ENCODE measurements at places on chromosomes 5 and 9. TPM values are rescaled to one million over a fixed set of nuclear protein-coding genes. Genes with fewer than 3 reads are reported as not detected.
A peak's percentile ranks its signal among the peaks of the same experiment; 100 is the strongest.

GRCh38 chr9:133727277-133727875 is 10.8 kb downstream of the SARDH start:
- H3K4me1 ChIP-seq, result no peaks in the 10 kb centered on the region
- H3K27ac ChIP-seq, result no peak overlapping the region
- H3K27me3 ChIP-seq, result no peaks in the 10 kb centered on the region
- H3K4me3 ChIP-seq, result no peak overlapping the region
- no peaks in the 10 kb centered on the region for H3K36me3 ChIP-seq

DNA sequence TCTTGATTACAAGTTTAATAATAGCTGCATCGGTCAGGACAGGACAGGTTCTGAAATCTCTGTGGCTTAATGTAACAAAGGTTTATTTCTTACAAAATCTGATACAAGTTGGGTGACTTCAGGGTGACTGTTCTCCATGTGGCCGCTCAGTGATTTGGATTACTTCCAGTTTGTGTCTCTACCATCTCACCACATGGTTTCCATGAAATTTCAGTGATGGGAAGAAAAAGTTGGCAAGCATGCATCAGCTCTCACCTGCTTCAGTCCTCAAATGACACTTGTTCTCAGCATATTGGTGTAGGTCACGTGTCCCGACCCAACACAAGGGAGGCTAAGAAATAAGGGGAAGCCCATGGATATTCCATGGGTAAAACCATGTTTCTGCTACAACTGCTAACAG is 7.8 kb upstream of the TMEM268 start:
- no peaks in the 10 kb centered on the region for H3K27me3 ChIP-seq
- DNase-seq, result no peak
- no peak overlapping the region for H3K27ac ChIP-seq
- H3K4me1 ChIP-seq, result peaks cover 6% of the 10 kb centered on the region
- H3K4me3 ChIP-seq, result no peak overlapping the region

GRCh38 chr9:109117856-109118807 is 1.6 kb downstream of the TMEM245 start:
- peak; percentile 65 for DNase-seq
- no peak overlapping the region for H3K27ac ChIP-seq
- no peaks in the 10 kb centered on the region for H3K27me3 ChIP-seq
- no peaks in the 10 kb centered on the region for H3K36me3 ChIP-seq
- H3K4me1 ChIP-seq, result peaks cover 17% of the 10 kb centered on the region

DNA sequence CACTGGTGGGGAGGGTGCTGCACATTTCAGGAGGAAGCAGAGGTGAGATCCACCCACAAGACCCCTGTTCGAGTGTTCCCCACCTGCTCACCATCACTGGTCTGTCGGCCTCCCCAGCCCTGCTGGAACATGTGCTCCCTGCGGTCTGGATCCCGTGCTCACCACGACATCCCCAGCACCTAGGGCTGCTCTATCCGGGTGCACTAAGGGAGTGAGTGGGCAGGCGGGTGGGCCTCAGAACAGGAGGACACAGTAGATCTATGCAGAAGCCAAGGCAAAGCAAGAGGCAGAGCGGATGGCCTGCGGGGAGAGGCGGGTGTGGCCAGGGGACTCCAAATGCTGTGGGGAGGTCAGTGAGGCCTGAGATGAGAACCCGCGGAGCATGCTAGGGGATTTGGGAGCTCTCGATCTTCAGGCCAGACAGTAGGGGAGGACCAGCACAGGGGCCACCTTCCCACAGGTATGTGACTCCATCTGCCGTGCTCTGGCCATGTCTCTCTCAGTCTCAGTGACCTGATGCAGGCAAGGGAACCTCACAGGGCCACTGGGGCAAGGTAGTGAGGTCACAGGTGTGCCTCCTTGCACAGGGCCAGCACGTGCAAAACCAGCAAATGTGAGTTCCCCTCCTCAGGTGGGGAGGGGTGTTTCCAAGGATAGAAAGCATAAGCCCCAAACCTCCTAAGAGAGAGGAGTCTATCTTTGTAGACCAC is 134.2 kb downstream of the ZNF354C start:
- no peaks in the 10 kb centered on the region for H3K27me3 ChIP-seq
- DNase-seq, result no peak
- H3K27ac ChIP-seq, result no peak overlapping the region
- H3K36me3 ChIP-seq, result no peaks in the 10 kb centered on the region
- H3K4me1 ChIP-seq, result no peaks in the 10 kb centered on the region

- H3K4me3 ChIP-seq, result no peak overlapping the region
- DNase-seq, result peak; percentile 59
- H3K4me1 ChIP-seq, result peaks cover 29% of the 10 kb centered on the region
Observed at GRCh38 chr9:22158927-22159346, 149.8 kb upstream of the CDKN2B start.

GRCh38 chr9:133856798-133857197 is 118.6 kb upstream of the SARDH start:
- no peak for DNase-seq
- no peaks in the 10 kb centered on the region for H3K36me3 ChIP-seq
- peaks cover 5% of the 10 kb centered on the region for H3K4me1 ChIP-seq
- no peak overlapping the region for H3K27ac ChIP-seq
- no peaks in the 10 kb centered on the region for H3K27me3 ChIP-seq

- H3K27ac ChIP-seq, result peak overlapping the region; percentile 99
- H3K4me1 ChIP-seq, result peaks cover 55% of the 10 kb centered on the region
- DNase-seq, result peak; percentile 76
- no peak overlapping the region for H3K4me3 ChIP-seq
Observed at GRCh38 chr5:163867324-163867723, 361.9 kb downstream of the MAT2B start.

DNA sequence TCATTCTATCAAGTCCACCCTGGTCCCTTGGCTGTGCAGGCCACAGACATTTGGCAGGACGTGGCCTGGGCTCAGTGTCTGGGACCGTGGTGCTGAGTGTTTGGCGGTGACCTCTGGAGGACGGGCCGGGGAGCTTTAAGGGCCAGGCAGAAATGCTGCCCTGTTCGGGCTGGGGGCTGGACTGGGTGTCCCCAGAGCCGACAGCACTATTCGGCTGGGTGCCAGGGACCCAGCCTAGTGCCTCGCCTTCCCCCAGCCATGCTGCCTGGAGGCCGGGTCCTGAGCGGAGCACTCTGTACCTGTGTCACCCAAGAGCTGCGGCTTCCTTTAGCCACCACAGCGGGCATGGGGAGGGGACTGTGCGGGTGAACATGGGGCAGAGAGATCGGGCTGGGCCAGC is 40.4 kb downstream of the COL5A1 start:
- H3K4me3 ChIP-seq, result no peak overlapping the region
- no peaks in the 10 kb centered on the region for H3K36me3 ChIP-seq
- H3K27me3 ChIP-seq, result no peaks in the 10 kb centered on the region
- peaks cover under 1% of the 10 kb centered on the region for H3K4me1 ChIP-seq
- no peak overlapping the region for H3K27ac ChIP-seq

DNA sequence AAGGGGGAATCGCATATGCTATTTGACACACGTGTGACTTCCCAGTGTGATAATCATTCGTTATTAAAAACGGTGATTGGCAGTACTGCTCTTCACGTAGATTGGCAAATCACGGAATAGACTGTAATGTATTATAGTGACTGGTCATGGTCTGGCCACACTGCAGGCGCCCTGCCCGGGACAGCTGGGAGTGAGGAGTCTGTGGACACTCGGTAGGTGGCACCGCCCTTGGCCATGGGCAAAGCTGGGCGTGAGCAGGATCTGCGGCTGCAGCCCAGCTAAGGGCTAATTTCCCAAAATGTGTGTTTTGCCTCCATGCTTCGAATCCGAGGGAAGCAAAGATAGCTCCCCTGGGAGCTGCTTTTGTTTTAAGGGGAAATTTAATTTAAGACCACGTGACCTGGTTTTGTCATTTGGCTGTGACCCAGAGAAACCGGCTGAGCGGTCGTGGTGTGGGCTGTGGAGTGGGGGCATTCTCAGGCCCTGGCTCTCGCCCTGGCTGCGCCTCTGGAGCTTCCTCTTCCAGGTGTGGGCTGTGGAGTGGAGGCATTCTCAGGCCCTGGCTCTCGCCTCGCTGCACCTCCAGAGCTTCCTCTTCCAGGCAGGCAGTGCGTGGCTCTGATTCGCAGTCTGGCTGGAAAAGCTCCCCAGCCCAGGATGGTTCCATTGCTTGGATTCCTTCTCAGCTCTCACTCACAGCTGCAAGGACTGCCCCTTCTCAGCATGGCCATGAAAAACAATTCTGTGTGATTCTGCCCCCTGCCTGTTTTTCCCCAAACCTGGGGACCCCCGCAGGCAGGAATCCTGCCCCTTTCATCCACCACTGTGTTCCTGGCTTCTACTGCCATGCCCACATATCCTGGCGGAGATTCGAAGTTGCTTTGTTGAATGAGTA is 131.1 kb downstream of the OLFM1 start:
- no peaks in the 10 kb centered on the region for H3K36me3 ChIP-seq
- H3K27ac ChIP-seq, result no peak overlapping the region
- DNase-seq, result no peak
- no peak overlapping the region for H3K4me3 ChIP-seq
- no peaks in the 10 kb centered on the region for H3K4me1 ChIP-seq
- H3K27me3 ChIP-seq, result no peaks in the 10 kb centered on the region

GRCh38 chr5:159058716-159059636 is 40.7 kb downstream of the EBF1 start:
- H3K4me3 ChIP-seq, result no peak overlapping the region
- DNase-seq, result no peak
- peaks cover 7% of the 10 kb centered on the region for H3K4me1 ChIP-seq
- no peaks in the 10 kb centered on the region for H3K36me3 ChIP-seq

- DNase-seq, result no peak
- peaks cover 25% of the 10 kb centered on the region for H3K27me3 ChIP-seq
- peaks cover 20% of the 10 kb centered on the region for H3K4me1 ChIP-seq
- no peak overlapping the region for H3K27ac ChIP-seq
- no peak overlapping the region for H3K4me3 ChIP-seq
- H3K36me3 ChIP-seq, result no peaks in the 10 kb centered on the region
Observed at GRCh38 chr9:111034170-111034897, 3.9 kb downstream of the LPAR1 start.

DNA sequence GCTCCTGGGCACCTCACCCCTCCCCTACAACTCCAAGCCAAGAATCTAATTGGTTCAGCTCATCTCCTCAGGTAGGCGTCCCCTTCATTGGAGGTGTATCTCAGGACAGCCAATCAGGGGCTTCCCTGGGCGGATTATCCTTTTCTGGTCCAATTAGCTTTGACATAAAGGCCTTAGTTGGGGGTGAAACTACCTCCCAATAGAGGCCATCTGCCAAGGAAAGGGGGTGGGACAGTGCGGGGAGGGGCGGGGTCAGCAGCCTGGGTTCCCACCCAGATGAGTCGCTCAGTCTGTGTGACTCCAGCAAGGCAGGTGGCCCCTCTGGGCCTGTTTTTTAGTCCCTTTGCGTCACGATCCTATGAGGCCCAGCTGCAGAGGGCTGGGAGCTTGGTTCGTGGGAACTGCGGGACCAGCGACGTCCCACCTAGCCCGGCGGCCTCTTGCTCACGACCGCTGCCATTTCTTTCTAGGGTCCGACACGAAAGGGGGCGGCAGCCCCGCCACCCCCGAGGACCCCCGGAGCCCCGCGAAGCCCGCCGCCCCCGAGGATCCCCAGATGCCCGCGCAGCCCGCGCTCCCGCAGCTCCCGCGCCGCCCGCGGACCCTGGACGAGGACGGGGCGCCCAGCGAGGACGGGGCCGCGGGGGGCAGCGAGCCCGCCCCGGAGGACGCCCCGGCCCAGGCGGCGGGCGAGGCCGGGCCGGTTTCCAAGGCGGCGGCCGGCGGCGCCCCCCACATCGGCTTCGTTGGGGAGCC is 8.9 kb downstream of the PRRT1B start:
- H3K36me3 ChIP-seq, result no peaks in the 10 kb centered on the region
- DNase-seq, result no peak
- peaks cover 19% of the 10 kb centered on the region for H3K27me3 ChIP-seq
- H3K4me3 ChIP-seq, result no peak overlapping the region
- no peaks in the 10 kb centered on the region for H3K4me1 ChIP-seq
- H3K27ac ChIP-seq, result no peak overlapping the region

DNA sequence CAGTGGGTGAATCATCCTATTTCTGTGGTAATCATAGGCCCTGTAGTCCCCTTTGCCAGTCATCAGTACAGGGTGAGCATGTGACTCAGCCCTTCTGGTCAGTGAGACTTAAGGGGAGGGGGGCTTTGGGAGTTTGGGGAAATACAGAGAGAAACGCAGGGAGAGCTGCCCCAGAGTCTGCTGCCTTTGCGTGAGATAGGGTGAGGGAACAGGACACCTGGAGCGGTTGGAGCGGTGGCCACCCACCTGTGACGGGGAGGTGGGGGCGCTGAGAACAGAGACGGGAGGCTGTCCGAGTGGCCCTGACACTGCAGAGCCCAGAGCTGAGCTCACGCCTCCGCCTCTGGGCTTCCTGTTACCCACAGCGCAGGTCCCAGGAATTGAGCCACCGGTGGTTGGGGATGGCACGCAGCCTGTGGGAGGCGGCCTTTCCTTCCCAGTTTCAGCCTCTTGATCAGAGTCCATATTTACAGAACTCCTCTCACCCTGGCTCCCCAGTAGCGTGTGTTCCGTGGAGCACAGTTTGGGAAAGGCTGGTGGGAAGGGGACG is 92.0 kb upstream of the ERCC6L2 start:
- no peak overlapping the region for H3K27ac ChIP-seq
- DNase-seq, result no peak
- no peaks in the 10 kb centered on the region for H3K27me3 ChIP-seq
- H3K4me3 ChIP-seq, result no peak overlapping the region

The CDH6 gene
- not detected for total RNA-seq

The SLC36A3 gene
- total RNA-seq, result not detected

The NMUR2 gene
- total RNA-seq, result not detected

The RORB gene
- total RNA-seq, result not detected

The CD14 gene
- total RNA-seq, result 0.33 TPM

The SPEF2 gene
- 0.76 TPM for total RNA-seq

The VCAN gene
- total RNA-seq, result 0.35 TPM

The GPR21 gene
- total RNA-seq, result 2.4 TPM

The GARIN3 gene
- total RNA-seq, result not detected

The PCDHB16 gene
- total RNA-seq, result 0.12 TPM

The TMEM232 gene
- 0.38 TPM for total RNA-seq

The ZSWIM6 gene
- 25.7 TPM for total RNA-seq

The CCL28 gene
- total RNA-seq, result 0.95 TPM

All from endothelial cell of umbilical vein (primary cell).